Upper lobe of left lung (tissue), 6 donors: ENCODE measurements at places on chromosomes 4 and X.

DNA sequence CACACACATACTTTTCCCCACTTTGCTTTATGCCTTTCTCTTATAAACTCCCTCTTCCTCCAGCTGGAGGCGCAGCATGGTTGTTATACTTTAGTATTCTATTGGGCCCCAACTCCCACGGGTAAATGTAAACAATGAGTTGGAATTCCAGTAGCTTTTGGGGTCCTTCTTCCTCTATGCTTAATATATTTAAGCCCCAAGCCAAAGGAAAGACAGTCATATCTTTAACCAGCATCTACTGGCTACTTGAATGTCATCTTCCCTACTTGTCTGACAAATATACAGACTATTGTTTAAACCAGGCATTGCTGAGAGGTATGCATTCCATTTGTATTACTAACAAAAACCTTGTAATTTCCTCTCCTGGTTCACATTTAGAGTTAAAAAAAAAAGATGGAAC, 72.9 kb downstream of the WDR19 start:
- DNase-seq, result no peak

- no peak for DNase-seq
Measured at GRCh38 chr4:17058536-17058915, 160.1 kb upstream of the LDB2 start.

GRCh38 chrX:153342762-153343558, 9.0 kb downstream of the ZNF275 start:
- DNase-seq, result no peak

DNA sequence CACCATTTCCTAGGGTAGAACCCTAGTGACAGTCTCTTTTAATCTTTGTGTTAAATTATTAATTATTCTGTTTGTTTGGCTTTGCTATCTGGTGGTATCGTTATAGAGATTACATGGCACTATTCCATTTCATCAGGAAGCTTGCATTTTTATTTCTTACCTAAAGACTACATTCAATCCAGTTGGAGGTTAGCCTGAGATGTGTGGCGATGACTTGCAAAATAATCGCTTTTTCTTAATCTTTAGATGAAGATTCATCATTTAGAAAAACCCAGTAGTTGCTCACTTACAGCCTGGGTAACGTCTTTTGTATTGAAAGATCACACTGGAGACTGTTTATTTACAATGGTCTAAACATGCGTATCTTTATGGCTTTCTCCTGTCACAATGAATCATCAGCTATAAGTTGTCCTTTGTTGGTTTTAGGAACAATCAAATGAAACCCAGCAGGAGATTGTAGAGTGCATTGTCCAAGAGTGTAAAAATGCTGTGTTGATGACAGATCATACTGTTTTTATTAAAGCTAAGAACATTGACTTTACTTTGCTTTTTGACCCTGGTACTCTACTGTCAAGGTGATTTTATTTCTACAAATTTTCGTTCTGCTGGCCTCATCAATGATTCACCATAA, 281.7 kb upstream of the PITX2 start:
- DNase-seq, result no peak

GRCh38 chrX:25016361-25016671, 551 bp upstream of the ARX start:
- DNase-seq, result no peak
